NCI-H1436 (cell line): ENCODE measurements at places on chromosomes 6 and 20.

DNA sequence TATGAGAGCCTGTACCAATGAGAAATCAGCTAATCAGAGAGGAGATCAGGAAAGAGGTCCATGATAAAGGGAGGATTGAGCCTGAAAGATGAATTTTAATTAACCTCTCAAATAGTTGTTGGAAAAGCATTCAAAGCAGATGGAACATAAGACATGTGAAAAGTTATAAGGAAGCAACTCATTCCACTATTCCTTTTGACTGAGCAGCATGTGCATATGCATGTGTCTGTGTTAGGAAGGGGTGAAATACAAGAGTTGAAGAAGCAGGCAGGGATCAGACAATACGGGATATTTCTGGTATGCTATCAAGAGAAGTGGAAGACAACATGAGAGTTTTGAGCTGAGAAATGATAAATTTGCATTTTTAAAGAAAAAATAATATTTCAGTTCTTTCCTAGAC lies 624.8 kb upstream of the PTCHD4 start:
- DNase-seq = no peak

DNA sequence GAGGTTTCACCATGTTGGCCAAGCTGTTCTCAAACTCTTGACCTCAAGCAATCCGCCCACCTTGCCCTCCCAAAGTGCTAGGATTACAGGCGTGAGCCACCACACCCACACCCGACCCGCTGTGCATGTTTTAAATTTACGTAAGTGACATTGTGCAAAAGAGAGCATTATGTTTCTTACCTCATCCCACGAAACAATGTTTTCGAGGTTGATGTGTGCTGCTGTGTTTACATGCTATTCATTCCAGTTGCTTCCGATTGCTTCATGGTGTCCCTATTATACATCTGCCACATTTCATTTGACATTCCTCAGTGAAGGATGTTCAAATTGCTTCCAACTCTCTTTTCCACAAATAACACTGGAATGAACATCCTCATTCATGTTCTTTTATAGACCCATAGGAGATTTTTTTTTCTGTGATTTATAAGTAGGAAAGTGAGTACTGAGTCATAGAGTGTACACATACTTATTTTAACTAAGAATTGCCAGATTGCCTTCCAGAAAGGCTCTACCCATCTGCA lies 403.9 kb upstream of the JARID2 start:
- no peak for DNase-seq

DNA sequence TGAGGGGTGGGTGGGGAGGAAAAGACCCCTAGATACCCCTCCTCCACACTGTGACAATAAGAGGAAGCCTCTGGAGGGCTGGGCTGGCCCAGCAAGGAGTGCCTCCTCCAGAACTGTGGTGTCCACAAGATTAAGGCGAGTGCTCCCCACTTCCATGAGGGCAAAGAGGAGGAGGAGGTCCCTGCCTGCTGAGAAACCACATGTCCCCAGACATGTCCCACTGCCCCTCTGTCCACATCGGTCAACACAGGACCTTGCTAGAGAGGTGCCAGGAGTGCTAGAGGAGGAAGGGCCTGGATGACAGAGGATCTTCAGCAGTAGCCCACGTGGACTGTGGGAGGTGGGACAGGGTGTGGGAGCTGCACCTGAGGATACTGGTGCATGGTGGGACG lies 3.1 kb downstream of the RAET1G start:
- DNase-seq = no peak

DNA sequence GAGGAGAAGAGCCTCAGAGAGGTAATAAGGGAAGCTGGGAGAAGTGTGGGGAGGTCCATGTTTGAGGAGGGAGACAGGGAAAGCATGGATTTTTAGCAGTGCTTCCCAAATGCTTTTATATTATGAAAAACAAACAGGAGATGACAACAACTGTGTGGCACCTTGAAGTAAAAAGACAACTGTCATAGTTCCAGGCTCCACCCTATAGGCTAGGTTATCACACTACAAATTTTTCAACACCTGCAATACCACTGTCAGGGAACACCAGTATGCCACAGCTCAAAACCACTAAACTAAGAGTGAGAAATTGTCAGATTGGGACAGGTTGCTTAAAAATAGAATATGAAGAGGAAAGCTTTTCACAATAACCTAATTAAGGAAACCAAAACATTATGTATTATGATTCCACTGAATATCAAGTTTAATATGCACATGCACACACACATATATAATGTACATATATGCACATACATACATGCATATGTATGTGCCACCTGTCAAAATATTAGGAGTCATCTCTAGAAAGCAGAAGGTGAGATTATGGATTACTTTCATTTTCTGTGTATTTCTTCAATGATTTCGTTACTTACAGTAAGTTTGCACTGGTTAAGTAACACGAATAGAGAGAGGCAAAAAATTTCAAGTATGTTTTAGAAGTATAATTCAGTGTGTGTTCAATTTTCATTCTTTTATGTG lies 261.2 kb downstream of the PTPRK start:
- DNase-seq = no peak

DNA sequence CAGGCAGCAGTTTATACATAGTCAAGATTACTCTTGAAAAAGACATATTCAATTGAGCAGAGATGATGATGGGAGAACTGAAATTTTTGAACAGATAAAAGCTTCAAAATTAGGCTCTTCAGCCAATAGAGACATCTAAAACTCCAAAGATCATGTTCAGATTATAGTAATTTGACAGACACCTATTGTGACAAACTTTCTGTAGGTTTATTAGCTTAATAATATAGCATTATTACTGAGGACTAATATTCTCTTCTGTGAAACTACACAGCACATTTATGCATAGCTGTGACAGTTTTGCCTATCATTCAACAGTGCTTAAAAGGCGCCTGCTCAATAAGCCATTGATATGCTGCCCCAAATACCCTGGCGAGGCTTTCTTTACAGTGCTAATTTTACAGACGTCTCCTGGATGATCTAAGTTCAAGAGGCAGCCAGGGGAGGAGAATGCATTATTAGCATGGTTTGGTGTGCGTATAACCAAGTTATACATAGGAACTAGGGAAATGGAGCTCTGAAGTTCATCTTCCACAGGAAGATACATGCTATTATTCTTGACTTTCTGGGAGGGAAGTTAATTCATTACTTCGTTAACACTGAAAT lies 21.5 kb downstream of the PLAGL1 start:
- no peak for DNase-seq

- DNase-seq = peak; percentile 44
These were observed 207.1 kb downstream of the PREX1 start for GRCh38 chr20:48620507-48621375.

DNA sequence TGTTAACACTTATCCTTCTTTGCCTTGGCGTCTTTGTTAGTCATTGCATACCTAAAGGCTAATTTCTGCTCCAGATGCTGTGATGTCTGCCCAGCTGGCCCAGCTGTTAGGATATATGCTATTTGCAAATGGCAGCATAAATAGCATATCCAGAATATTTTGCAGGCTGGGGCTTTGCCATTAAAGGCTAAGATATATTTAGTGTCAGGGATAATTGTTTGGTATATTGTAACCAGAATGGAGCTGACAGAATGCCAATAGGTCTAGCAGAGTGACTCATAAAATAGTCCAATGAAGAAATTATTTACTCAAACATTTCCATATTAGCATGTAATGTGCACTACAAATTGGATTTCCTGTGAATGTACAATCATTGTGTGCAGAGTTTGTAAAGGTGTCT lies 584.1 kb upstream of the FLRT3 start:
- no peak for DNase-seq

- no peak for DNase-seq
These were observed 33.0 kb downstream of the BACH2 start for GRCh38 chr6:90263633-90264032.

GRCh38 chr6:170512249-170512648 lies 40.9 kb downstream of the PSMB1 start:
- DNase-seq = no peak

GRCh38 chr6:157993076-157993475 lies 11.4 kb downstream of the SYNJ2 start:
- DNase-seq = no peak

GRCh38 chr6:87918461-87918941 lies 129.1 kb upstream of the SPACA1 start:
- DNase-seq = no peak

GRCh38 chr6:81792826-81793225 lies 40.3 kb upstream of the TENT5A start:
- DNase-seq = no peak

DNA sequence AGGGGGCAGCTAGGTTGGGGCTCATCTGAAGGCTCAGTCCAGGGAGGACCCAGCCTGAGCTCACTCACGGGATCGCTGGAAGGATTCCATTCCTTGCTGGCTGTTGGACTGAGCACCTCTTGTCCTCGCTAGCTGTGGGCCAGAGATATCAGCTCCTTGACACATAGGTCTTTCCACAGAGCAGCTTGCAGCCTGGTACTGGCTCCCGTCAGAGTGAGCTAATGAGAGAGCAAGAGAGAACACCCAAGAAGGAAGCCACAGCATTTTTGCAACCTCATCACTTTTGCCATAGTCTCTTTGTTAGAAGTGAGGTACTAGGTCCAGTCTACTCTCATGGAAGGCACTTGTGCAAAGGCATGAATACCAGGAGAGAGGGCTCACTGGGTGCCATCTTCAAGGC lies 179.9 kb downstream of the CDC5L start:
- no peak for DNase-seq

- no peak for DNase-seq
These were observed 4.4 kb upstream of the TUBB1 start for GRCh38 chr20:59014680-59015389.

DNA sequence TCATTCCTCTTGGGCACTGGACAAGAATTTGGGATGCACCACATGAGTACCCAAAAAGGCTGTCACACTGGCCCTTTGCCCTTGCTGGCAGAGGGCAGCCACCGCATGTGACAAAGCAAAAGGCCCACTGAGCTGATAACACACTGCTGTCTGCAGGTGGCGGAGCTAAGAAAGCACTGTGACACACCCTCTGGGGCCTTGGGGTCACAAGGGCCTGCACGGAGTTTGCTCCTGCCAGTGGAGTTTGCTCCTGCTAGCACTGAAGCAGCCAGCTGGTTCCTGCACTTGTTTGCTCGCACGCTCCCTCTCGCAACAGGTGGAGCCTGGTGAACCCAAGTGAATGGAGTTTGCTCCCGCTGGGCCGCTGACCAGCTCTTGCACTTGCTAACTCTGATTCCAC lies 132.6 kb downstream of the LCA5 start:
- no peak for DNase-seq

GRCh38 chr20:1414982-1415381 lies 22.1 kb upstream of the FKBP1A start:
- no peak for DNase-seq

- DNase-seq = no peak
These were observed 840.8 kb downstream of the TBC1D32 start for GRCh38 chr6:120493505-120493904.

DNA sequence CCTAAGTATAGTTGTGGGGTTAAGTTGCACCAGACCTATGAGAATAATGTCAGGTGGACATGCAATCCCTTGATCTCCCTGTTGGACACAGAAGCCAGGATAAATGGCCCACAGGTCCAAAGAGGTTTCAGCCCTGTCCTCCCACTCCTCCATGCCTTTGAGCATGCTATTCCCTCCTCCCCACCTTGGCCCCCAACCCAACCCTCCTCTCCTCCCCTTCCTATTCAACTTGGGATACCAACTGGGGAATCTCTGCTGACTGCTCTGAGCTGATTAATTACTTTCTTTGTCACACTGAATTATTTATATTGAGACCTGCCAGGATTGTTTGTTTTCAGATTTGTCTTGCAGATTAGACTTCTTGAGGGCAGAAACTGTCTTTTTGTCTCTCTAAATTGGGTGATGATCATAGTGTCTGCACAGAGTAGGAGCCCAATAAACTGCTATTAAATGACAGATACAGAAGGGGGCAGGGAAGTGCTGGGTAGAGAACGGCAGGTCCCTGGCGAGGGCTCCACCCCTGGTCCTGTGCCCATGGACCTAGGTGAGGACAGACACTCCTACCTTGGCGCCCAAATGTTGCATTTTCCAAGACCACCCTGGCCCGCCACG lies 120.9 kb downstream of the UNC5CL start:
- no peak for DNase-seq

DNA sequence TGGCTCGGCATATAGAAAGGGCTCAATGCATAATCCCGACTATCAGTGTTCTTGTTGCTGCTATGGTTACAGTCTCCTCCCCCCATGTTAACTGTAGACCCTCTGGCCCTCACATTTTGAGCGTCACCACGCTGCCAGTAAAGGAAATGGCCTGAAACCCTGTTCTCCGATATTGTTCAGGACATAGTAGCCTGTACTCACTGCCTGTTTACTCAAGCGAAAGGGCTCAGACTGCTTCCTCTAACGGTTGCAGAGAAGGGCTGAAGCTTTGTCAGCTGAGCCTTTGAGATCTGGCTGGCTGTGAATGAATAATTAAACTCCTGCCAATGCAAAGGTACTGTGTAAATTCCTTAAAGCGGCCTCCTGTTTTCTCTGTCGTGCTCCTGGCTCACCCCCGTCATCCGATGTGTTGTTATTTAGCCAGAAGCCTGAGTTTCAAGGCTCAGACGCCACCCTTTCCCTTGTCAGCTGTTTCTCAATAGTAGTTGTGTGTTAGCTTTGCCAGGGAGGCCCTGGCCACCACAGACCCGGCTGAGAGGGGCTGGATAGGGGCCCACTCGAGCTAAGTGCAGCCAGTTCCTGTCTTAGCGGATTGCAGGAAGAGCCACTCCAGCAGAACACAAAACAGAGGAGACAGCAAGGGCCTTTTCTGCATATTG lies 31.2 kb upstream of the RALGAPA2 start:
- peak; percentile 39 for DNase-seq

GRCh38 chr20:63280929-63281545 lies 8.4 kb downstream of the ARFGAP1 start:
- no peak for DNase-seq

DNA sequence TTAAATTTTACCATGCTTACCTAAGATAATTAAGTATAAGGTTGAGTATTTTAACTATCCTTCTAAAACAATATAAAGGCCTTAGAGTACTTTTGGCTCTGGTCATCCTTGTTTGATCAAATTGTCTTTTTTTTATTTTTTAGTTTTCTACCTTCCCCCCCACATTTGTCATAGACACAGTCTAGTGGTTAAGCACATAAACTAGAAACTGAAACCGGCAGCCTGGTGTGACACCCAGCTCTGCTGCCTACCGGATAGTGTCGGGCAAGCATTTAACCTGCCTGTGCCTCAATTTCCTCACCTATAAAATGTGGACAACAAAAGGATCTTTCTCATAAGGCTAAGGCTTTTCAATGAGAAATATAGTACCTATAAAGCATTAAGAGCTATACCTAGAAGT lies 21.6 kb upstream of the TULP4 start:
- no peak for DNase-seq

GRCh38 chr20:58212636-58213035 lies 15.8 kb downstream of the ANKRD60 start:
- DNase-seq = no peak
